ENCODE measurements at places on chromosomes 12 and 14.

GRCh38 chr12:108087900-108088299 is 41.2 kb upstream of the WSCD2 start:
- DNase-seq = no peak

DNA sequence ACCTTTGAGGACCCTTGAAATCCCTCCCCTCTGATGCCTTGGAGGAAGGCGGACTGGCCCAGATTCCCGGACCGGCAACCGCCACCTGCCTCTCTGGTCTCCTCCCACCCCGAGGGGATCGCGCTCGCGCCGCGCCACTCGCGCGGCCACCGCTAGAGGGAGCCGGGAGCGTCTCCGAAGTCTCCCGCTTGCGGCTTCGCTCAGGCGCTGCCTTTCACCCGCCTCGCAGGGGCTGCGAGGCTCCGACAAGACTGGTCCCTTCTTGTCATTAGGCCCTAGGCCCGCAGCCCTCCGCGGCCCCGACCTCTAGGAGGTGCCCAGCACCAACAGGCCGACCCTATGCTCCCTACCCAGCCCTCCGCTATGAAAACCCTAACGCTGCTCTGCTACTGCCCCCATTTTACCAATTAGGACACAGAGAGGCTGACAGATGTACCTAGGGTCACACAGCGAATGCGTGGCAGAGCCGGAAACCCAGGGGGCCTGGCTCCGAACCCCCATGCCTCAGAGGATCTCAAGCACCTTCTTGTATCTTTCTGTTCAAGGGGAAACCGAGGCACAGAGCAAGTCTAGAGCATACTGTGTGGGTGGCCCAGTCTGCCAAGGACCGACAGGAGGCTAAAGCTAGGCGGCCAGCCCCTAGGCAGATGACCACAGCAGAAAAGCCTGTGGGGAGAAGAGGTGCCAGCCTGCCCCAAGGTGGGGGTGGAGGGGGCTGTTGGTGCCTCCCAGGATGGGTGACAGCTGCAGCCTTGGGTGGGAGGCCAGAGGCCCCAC is 21.4 kb upstream of the VSX2 start:
- peak; percentile 56 for DNase-seq

DNA sequence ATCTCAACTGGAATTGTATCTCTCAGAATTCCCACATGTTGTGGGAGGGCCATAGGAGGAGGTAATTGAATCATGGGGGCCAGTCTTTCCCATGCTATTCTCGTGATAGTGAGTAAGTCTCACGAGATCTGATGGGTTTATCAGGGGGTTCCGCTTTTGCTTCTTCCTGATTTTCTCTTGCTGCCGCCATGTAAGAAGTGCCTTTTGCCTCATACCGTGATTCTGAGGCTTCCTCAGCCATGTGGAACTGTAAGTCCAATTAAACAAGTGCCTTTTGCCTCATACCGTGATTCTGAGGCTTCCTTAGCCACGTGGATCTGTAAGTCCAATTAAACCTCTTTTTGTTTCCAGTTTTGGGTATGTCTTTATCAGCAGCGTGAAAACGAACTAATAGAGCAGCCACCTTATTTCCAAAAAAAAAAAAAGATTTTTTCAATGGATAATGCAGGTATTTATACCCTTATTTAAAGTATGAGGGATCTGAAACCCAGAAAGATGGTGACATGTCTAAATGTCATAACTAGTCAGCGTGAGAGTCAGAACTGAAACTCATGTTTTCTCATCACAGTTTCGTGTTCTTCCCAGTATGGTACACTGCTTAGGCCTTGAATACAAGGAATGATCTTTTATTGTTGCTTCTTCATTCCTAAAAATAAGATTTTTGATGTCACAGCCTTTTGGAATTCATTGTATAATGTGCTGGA is 89.6 kb downstream of the ERC1 start:
- no peak for DNase-seq

- no peak for DNase-seq
Observed at GRCh38 chr14:68262567-68262966, 443.0 kb downstream of the RAD51B start.

DNA sequence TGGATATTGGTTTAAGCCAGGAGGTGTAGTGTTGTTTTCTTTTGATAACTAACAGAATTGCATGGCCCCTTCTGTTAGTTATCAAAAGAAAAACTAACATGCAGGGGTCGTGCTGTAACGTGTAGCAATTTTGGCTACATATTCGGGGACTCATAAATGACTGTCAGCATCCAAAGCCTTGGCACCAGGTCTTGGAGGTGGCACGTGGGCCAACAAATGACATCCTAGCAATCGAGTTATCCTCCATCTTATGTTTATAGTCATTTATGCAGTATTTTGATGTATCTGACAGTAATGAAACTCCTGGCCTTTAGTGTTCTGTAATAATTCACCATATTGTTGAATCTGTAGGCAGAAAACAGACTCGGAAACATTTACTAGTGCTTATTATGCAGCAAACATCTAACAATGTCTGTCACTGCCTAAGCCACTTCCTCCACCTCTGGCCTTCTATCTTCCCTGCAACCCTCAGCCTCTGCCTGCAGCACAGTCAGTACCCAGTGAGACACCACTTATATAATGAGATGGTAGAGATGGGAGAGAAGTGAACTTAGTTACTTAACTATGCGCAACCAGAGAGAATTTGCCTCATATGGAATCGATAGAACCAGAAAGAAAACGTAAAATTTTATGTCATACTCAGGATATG is 184.6 kb downstream of the AEBP2 start:
- DNase-seq = no peak

DNA sequence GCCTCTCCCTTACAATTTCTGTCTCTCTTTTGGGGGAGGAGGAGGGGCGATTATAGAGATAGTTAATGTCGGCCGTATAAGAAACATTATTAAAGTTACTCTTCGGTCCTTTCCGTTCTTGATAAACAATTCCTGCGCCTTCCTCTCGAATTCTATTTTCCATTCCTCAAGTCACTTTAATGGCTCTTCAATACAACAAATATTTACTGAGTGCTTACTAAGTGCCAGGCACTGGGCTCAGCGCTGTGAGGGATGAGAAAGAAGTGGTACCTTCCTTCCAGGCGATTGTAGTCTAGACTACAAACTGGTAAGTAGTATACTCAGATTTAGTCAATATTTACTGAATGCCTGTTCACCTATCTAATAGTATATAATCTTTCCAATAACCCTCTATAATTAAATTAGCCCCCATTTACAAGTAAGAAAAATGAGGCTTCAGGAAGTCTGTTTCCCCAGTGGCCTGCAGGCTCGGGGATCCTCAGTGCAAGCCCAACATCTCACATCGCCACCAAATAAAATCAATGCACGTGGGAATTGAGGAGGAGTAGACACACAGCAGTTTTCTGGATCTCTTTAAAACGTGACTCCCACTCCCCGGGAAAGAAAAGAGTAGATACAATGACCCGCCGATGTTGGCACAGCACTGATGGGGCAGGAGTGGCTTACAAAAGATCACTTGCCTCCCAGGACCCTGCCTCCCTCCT is 589 bp upstream of the ZNF219 start:
- DNase-seq = no peak

GRCh38 chr12:22932431-22932830 is 307.5 kb downstream of the ETNK1 start:
- DNase-seq = no peak

- no peak for DNase-seq
Observed at GRCh38 chr14:68623826-68624225, 169.0 kb downstream of the ZFP36L1 start.

GRCh38 chr14:68936476-68936875 is 42.6 kb downstream of the ACTN1 start:
- DNase-seq = no peak

- no peak for DNase-seq
Observed at GRCh38 chr12:52170827-52171226, 21.0 kb downstream of the KRT80 start.

DNA sequence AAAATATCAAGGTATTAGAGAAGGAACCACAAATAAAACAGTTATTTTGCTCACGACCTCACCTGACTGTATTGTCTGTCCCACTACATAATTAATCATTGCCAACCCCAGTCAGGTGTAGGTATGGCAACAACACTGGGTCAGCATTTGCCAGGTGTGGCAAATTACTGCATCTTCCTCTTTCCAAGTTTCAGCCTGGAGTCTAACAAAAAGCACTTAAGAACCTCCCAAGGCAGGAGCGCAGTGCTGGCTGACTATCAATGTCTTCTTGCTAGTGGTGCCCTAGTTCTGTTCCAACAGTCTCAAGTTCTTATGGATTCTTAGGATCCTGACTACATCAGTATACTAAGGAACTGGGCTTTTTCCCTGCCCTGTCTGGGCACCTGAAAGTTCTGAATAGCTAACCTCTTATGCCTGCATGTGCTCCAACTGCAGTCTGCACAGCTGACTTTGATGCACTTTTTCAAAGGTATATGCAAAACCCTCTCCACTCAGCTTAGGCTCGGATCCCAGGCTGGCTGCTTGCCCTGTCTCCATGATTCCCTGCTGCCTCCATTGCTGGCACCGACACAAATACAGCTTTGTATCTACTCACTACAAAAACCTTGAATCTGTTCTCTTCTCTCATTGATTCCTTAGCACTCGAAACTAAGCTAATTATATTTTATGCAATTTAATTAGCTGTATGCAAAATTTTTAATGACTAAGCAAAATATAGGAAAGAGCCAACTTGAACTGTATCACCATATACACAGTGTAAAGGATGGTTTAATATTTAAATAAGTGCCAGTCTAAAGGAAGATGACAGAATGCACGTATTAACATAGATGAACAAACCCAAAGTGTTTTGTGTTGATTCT is 113.3 kb downstream of the PRKD1 start:
- peak; percentile 77 for DNase-seq
